ENCODE measurements at places on chromosomes 13 and 19.

GRCh38 chr19:17058236-17058635 lies 17.0 kb downstream of the HAUS8 start:
- no peak for DNase-seq

DNA sequence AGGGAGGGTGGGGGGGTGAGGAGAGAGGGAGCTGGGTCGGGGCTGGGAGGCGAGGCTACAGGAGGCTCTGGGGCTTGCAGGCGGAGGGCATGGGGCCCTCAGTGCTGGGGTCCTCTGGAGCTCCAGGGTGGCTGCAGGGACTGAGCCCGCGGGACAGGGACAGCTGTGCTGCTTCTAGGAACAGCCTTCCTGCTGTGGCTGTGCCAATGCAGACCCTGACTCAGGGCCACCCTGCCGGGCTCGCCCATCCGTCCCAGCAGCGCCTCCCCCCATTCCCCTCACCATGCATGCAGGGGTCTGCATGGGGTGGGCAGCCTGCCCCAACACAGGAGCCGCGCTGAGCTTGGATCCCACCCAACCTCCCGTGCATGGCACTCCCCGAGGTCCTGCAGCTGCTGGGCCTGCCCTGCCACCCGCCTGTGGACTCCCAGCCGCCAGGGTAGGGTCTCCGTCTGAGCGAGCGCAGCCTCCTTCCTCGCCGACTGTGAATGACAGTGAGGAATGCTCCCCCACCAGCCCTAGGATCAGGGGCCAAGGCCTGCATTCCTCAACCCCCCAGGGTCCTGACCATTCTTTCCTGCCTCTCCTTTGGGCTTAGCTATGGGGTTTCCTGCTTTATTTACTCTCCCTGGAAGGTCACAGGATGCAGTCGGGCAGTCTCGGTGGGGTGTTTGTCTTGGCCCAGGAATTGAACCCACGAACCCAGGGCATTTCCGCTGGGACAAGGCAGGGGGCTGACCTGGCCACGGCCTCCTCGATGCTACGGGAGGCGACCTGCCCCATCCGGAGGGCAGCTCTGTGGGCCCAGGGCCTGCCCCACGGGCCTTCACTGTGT lies 23.4 kb downstream of the CEBPG start:
- DNase-seq, result no peak

GRCh38 chr19:10339380-10339960 lies at the start of gene ICAM3:
Gene ICAM3, minus strand, starts transcription at chr19:10339624. Its CDS starts 10 bp downstream, at chr19:10339614.
- peak; percentile 62 for DNase-seq

- no peak for DNase-seq
These were observed 1.4 kb upstream of the CD209 start for GRCh38 chr19:7748756-7749155.
